ENCODE measurements at places on chromosomes 5 and 9. TPM values are rescaled to one million over a fixed set of nuclear protein-coding genes. Genes with fewer than 3 reads are reported as not detected.
A peak's percentile ranks its signal among the peaks of the same experiment; 100 is the strongest.

- no peaks in the 10 kb centered on the region for H3K27me3 ChIP-seq
- no peaks in the 10 kb centered on the region for H3K36me3 ChIP-seq
- peak overlapping the region; percentile 26 for H3K27ac ChIP-seq
- H3K4me1 ChIP-seq: peaks cover 4% of the 10 kb centered on the region
Observed at GRCh38 chr5:172692981-172693380, 51.9 kb downstream of the NEURL1B start.

DNA sequence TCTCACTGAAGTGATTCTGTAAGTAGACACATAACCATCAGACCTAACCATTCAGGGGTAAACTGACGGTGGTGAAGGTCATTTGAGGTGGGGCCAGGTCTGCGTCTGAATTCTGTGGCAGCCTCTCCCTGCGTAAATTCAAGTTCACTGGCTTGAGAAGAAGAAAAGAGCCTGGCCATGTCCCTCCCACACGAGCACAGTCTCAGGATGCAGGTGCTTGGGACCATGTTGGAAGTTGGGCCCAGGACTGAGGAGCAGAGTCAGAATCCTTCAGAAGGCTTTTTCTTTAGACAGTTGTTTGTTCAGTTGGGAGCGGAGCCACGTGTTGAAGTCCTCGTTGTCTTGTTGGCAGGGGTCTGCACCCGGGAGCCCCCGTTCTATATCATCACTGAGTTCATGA is 24.1 kb downstream of the QRFP start:
- H3K27ac ChIP-seq: no peak overlapping the region
- no peak for DNase-seq
- peaks cover 4% of the 10 kb centered on the region for H3K4me1 ChIP-seq
- H3K36me3 ChIP-seq: peaks cover 6% of the 10 kb centered on the region
- no peaks in the 10 kb centered on the region for H3K27me3 ChIP-seq
- no peak overlapping the region for H3K4me3 ChIP-seq

DNA sequence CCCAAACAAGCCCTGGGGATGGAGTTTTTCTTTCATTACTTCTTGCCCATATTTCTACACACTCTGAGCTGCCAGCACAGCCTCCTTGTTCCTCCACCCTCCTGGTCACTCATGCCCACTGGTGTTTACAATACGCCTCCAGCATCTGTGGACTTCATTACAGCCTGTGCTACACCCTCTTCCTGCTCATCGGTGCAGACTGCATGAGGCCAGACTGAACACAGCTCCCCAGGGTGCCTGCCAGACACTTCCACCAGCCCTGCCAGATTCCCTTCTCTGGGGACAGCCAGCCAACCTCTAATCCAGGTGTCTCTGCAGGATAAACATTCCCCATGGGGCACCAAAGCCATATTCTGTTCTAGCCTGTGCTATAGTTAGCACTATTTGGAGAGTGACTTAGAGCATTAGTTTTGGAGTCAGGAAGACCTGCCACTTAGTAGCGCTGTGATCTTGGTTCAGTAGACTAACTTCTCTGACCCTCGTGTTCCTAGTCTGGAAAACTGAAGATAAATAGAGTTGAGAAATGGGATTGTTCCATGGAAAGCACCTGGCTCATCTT is 163.8 kb upstream of the KLF4 start:
- H3K27me3 ChIP-seq: no peaks in the 10 kb centered on the region
- H3K36me3 ChIP-seq: no peaks in the 10 kb centered on the region
- no peak overlapping the region for H3K4me3 ChIP-seq
- H3K4me1 ChIP-seq: no peaks in the 10 kb centered on the region
- no peak overlapping the region for H3K27ac ChIP-seq
- DNase-seq: no peak

GRCh38 chr9:4667681-4668080 is 1.4 kb upstream of the SPATA6L start:
- peaks cover 9% of the 10 kb centered on the region for H3K27me3 ChIP-seq
- H3K4me1 ChIP-seq: peaks cover 47% of the 10 kb centered on the region
- H3K4me3 ChIP-seq: no peak overlapping the region
- H3K27ac ChIP-seq: no peak overlapping the region

DNA sequence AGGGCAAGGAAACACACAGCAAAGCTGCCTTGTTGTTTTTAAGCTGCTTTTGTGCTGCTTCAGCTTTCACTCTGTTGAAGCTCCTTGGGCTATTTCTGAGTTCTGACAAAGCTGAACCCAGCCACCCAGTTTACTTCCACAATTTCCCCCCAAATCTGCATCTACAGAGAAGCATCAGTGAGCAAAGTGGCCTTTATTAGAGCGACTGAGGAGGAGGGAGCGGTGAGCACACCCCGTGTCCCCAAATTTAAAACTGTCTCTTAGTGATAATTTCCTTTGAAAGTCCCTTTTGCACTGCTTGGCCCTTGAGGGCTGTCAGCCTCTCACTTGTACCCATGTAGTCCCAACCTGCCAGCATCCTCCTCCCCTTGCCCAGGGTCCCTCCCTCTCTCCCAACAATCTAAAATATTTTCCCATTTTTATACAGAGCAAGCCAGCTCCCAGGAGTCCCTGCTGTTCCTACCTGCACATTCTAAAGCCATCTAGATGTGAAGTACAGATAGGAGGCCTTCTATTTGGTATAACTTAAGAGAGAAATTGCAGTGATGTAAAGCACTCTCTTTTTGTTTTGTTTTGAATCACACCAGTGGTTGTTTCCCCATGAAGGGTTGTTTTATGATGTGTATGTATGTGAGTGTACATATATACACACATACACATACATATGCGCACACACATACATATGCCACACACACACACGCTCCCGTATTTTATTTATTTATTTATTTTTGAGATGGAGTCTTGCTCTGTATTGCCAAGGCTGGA is 313.5 kb downstream of the TLE4 start:
- peaks cover 47% of the 10 kb centered on the region for H3K4me1 ChIP-seq
- DNase-seq: no peak
- no peaks in the 10 kb centered on the region for H3K36me3 ChIP-seq
- peak overlapping the region; percentile 14 for H3K27ac ChIP-seq
- H3K27me3 ChIP-seq: no peaks in the 10 kb centered on the region

DNA sequence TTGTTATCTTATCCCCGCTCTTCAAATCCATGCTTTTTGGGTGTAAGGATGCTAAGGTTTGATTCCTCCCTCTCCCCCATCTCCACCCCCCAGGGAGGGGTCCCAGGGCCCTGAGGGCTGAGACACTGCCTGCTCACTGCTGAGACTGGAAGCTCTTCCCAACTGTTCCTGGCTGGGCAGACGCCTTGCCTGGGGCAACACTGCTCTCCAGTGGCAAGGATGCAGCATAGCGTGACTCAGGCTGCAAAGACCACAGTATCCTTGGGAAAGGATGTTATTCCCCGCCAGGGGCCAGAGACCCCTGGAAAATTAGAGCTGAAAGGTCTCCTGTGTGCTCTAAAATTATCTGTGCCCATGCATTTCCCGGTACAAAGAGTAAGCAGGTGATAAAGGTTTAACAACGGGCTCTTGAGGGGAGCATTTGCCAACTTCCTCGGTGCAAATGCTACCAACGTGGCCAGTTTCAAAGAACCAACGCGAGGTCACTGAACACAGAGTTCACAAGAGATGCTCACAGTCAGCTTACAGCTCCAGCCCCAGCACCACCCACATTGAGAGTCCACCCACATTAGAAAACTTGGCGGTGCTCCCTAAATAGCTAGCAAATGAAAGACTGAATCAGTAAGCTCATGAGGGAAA is 271.9 kb downstream of the NSG2 start:
- no peaks in the 10 kb centered on the region for H3K36me3 ChIP-seq
- no peak overlapping the region for H3K4me3 ChIP-seq
- peaks cover under 1% of the 10 kb centered on the region for H3K4me1 ChIP-seq
- H3K27ac ChIP-seq: no peak overlapping the region

- H3K36me3 ChIP-seq: no peaks in the 10 kb centered on the region
- no peak overlapping the region for H3K4me3 ChIP-seq
- no peaks in the 10 kb centered on the region for H3K27me3 ChIP-seq
- no peak overlapping the region for H3K27ac ChIP-seq
- H3K4me1 ChIP-seq: no peaks in the 10 kb centered on the region
Observed at GRCh38 chr9:32704343-32704742, 68.9 kb upstream of the TAF1L start.

DNA sequence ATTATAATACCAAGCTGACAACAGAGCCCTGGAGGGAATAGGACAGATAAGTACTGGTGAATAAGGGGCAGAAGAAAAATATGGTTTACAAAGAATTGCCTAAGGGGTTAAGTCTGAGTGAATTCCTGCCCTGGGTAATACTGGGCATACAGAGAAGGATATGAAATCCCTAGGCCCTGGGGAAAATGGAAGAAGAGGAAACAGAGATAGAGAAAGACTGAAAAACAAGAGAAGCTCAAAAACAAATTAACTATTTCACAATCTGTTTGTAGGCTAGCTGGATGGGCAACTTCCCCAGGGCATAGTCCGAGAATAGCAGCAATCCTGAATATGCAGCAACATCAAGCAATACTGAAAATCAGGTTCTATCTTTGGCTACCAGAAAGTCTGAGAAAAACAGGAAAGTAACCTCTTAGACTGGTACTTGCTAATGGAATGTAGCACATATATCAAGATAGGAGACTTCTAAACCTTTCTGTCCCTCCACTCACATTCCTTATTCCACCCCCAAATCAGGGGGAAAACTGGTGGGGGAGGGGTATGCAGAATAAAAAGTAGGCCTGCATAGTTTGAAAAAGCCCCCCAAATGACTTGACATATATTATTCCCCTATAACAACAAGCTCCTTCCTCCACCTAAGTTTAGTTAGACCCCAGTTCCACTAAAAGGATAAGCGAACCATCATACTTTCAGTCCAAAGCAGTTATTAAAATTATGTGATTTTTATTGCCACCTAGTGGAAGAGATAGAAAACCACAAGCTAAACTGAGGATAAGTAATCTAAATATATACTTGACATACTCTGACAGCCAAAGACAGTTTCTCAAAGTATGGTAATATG is 20.6 kb downstream of the SLC38A9 start:
- H3K36me3 ChIP-seq: peaks cover 4% of the 10 kb centered on the region
- H3K4me3 ChIP-seq: no peak overlapping the region
- H3K4me1 ChIP-seq: no peaks in the 10 kb centered on the region
- no peak overlapping the region for H3K27ac ChIP-seq
- H3K27me3 ChIP-seq: no peaks in the 10 kb centered on the region

DNA sequence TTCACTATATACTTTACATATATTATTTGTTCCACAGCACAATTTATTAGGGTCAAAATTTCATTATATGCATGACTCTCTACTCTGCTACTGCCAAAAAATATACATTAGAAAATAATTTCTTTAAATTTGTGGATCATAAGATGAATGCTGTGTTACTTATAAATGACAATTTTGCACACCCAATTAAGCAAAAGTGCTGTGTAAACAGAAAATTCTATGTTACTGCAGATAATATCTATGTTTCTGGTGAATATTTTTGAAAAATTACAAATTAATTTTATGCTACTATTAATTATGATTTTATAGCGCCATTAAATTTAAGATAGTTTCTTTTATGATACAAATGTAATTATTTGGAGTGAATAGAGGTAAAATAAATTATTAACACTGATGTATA is 59.8 kb upstream of the GABRA6 start:
- no peaks in the 10 kb centered on the region for H3K36me3 ChIP-seq
- no peaks in the 10 kb centered on the region for H3K27me3 ChIP-seq
- no peak for DNase-seq
- H3K4me1 ChIP-seq: no peaks in the 10 kb centered on the region
- H3K27ac ChIP-seq: no peak overlapping the region

GRCh38 chr9:129570450-129571297 is 50.2 kb downstream of the C9orf50 start:
- H3K4me3 ChIP-seq: no peak overlapping the region
- H3K27me3 ChIP-seq: peaks cover 42% of the 10 kb centered on the region
- H3K27ac ChIP-seq: peak overlapping the region; percentile 45
- no peaks in the 10 kb centered on the region for H3K36me3 ChIP-seq

The HTR1A gene
- not detected for total RNA-seq

The ADAMTS13 gene
- total RNA-seq: 3.9 TPM

Measured in spleen (tissue), 13 donors.